Activated CD4-positive, alpha-beta T cell treated with anti-CD3 and anti-CD28 coated beads, Interleukin-2, Interleukin-6, amounts not matched to agents 100 ng/mL and 50 ng/mL, durations not matched to agents 16 hours and 8 hours (primary cell): ENCODE measurements at places on chromosomes 13 and 19.
A peak's percentile ranks its signal among the peaks of the same experiment; 100 is the strongest.

- peak; percentile 81 for DNase-seq
Measured at GRCh38 chr13:39038569-39039030, 344 bp downstream of the NHLRC3 start.

DNA sequence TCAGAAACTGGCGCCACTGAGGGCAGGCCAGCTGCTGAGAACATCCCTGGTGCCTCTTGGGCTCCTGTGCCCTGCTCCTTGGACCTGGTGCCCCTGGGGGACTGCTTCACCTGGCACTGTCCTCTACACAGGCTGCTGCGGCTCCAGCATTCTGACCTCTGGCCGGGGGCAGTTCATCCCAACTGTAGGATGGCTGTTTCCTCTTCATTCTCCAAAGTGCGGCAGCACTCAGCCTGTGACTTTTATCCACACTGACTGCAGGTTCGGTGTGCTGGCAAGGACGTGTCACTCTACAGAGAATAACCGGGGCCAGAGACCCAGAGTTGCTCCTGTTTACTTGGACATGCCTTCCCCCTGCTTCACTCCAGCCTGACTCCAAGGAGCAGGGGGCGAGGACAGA is 7.6 kb upstream of the ANKRD10 start:
- no peak for DNase-seq

GRCh38 chr19:57047743-57048142 is 72.0 kb upstream of the USP29 start:
- no peak for DNase-seq

DNA sequence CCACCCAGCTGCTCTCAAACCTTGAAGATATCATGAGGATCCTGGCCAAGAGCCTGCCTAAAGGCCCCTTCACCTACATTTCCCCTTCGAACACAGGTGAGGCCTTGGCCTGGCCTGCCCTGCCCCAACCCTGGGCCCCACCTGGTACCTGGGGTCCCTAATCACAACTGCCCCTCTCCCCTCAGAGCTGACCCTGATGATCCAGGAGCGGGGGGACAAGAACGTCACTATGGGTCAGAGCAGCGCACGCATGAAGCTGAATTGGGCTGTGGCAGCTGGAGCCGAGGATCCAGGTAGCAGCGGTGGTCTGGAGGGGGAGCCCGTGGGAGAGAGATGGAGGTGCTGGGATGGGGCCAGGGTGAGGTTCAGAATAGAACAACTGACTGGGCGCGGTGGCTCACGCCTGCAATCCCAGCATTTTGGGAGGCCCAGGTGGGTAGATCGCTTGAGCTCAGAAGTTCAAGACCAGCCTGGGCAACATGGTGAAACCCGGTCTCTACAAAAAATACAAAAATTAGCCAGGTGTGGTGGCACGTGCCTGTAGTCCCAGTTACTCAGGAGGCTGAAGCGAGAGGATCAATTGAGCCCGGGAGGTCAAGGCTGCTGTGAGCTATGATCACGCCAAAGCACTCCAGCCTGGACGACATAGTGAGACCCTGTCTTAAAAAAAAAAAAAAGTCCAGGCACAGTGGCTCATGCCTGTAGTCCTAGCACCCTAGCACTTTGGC is 17.5 kb downstream of the DDX39A start:
- DNase-seq = no peak

- DNase-seq = no peak
Measured at GRCh38 chr13:78176880-78177279, 258.2 kb upstream of the EDNRB start.

GRCh38 chr13:76091076-76091475 is 454.9 kb downstream of the LMO7 start:
- DNase-seq = no peak

- no peak for DNase-seq
Measured at GRCh38 chr19:38793177-38793576, 4.2 kb downstream of the LGALS7B start.

- DNase-seq = no peak
Measured at GRCh38 chr19:17081672-17082630, 6.4 kb downstream of the MYO9B start.
